Activated CD4-positive, alpha-beta T cell treated with anti-CD3 and anti-CD28 coated beads, Interleukin-2, amount 10 ng/mL, durations not matched to agents 24 days and 14 days (primary cell): ENCODE measurements at places on chromosomes 3 and 15. TPM values are rescaled to one million over a fixed set of nuclear protein-coding genes. Genes with fewer than 3 reads are reported as not detected.

SPG21 gene
- total RNA-seq, result 70.4 and 76.2 TPM in 2 replicates

DNAH1 gene
- total RNA-seq, result 9.9 and 10.6 TPM in 2 replicates

EXD1 gene
- not detected in 2 replicates for total RNA-seq

DNA sequence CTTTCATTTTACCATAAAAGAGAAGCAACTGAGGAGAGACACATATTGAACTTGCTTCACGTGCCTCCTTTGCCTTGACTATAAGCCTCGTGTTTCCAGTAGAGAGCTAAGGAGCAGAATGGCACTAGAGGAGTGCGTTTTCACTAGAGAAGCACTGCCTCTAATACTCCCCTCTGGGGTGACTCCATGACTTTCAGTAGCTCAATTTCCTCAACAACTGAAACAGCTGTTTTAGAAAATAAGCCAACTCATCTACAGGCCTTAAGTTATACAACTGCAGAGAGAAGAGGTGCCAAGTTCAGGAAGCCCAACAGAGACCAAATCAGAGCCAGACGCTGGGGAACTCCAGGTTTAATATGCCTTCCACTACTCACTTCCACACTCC is 1.9 kb downstream of the UBP1 start:
- DNase-seq, result peak; percentile 64

GRCh38 chr3:131421957-131422498 is 40.5 kb downstream of the NUDT16 start:
- DNase-seq, result no peak

DNA sequence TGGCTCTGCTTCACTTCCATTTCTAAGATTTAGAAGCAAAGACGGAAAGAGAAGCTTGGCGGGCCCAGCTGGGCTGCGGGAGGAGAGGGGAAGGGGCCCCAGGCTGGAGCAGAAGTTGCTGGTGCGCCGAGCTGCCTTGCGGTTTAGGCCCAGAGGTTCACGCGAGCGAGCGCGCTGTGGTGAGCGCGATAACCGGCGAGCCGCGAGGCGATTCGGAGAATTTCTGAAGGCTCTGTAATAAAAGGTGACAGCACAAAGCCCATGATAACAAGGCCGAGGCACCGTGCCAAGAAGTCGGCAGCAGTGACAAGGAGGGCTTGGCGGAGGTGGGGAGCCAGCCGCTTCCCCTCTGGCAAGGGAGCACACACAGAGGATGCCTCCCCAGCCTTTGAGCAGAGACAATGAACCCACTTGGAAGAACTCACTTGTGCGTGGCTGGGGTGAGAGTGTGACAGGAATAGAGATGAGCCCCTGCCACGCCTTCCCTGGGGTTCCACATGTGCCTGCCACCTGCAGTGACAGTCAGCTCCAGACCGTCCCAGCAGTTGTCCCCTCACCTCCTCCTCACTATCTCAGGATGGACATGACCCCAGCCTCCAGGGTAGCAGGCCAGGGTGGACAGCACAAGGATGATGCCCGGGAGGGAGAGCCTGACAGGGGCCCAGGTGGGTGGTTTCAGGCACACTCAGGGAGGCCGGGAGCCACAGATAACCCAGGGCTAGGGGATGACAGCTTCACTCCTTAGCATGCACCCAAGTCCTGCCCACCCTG is 315.2 kb downstream of the UACA start:
- peak; percentile 77 for DNase-seq

DNA sequence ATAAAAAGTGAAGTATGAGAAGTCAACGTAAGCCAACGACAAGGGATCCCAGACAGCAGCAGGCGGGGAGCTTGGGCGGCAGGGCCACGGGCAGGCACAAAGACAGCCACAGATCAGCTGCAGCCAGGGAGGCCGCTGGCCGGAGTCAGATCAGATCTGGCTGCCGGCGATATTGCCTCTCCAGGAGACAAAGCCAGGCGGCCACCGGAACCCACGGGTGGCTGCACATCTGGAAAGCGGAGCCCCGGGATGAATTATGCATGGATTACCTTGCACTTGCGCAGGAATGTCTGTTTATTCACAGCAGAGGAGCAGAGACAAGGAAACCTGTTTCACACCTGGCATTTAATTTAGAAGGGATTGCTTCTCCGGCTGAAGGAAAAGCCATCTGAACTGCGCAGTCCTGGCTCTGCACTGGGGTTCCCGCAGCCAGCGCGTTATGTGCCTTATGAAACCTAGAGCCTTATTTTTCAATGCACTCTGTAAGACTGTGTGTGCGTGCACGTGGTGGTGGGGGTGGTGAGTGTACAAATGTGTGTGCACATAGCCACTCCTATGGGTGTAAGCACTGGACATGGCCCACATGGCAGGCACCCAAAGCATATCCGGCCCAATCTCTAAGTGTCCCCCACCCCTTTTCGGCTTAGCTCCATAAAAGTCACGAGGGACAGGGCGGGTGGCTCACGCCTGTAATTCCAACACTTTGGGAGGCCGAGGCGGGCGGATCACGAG is 427.8 kb upstream of the MCTP2 start:
- DNase-seq, result no peak

DNA sequence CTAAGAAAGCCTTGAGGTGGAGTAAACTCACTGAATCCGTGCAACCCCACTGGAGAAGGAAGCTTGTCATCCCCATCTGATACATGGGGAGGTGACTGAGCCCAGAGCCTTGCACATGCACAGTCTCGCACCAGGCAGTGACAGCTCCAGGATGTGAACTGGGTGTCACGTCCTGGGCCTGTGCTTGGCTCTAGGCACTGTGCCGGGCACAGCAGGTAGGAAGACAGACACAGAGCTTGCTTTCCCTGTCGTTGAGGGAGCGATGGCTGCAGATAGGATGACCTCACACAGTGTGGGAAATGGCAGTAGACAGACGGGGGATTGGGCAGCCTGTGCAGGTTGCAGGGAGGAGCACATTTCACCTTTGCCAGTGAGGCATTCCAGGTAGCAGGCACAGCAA is 12.2 kb upstream of the ATP2B2 start:
- DNase-seq, result no peak

DNA sequence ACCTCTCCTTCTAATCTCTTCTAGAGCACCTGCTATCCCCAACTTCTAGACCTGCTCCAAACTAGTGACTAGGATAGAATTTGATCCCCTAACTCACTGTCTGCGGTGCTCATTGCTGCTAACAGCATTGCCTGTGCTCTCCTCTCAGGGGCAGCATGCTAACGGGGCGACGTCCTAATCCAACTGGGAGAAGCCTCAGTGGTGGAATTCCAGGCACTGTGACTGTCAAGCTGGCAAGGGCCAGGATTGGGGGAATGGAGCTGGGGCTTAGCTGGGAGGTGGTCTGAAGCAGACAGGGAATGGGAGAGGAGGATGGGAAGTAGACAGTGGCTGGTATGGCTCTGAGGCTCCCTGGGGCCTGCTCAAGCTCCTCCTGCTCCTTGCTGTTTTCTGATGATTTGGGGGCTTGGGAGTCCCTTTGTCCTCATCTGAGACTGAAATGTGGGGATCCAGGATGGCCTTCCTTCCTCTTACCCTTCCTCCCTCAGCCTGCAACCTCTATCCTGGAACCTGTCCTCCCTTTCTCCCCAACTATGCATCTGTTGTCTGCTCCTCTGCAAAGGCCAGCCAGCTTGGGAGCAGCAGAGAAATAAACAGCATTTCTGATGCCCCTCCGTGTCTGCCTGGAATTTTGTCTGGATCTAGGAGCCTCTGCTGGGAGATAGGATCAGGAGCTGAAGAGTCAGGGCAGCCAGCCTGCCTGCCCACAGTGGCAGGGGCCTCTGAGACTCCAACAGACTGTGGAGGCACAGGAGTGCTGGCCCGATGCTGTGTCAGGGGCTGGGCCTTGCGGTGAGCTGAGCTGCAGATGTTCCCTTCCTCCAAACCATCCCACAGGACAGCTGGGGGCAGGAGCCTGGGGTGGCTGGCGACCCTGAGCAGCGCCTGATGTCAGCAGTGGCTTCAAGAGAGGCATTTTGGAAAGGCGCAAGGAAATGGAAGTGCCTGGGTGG is 3.0 kb downstream of the ISLR start:
- no peak for DNase-seq

GOLGA6B gene
- not detected in 2 replicates for total RNA-seq

GRCh38 chr15:77870195-77871065 is 207.1 kb downstream of the TBC1D2B start:
- DNase-seq, result peak; percentile 83

- DNase-seq, result no peak
Measured at GRCh38 chr3:59653405-59654122, 603.7 kb upstream of the CFAP20DC start.

CD96 gene
- 50.5 and 60.5 TPM in 2 replicates for total RNA-seq

TIPIN gene
- total RNA-seq, result 56.2 and 60.0 TPM in 2 replicates

GRCh38 chr3:197372047-197372661 is 73.7 kb upstream of the DLG1 start:
- DNase-seq, result no peak

GRCh38 chr3:191795196-191795595 is 334.2 kb downstream of the PYDC2 start:
- no peak for DNase-seq

DUOX1 gene
- 0.02 and 0.14 TPM in 2 replicates for total RNA-seq

GOLGA6D gene
- not detected in 2 replicates for total RNA-seq

- DNase-seq, result no peak
Measured at GRCh38 chr3:53694046-53694445, 152.2 kb downstream of the CHDH start.

DNA sequence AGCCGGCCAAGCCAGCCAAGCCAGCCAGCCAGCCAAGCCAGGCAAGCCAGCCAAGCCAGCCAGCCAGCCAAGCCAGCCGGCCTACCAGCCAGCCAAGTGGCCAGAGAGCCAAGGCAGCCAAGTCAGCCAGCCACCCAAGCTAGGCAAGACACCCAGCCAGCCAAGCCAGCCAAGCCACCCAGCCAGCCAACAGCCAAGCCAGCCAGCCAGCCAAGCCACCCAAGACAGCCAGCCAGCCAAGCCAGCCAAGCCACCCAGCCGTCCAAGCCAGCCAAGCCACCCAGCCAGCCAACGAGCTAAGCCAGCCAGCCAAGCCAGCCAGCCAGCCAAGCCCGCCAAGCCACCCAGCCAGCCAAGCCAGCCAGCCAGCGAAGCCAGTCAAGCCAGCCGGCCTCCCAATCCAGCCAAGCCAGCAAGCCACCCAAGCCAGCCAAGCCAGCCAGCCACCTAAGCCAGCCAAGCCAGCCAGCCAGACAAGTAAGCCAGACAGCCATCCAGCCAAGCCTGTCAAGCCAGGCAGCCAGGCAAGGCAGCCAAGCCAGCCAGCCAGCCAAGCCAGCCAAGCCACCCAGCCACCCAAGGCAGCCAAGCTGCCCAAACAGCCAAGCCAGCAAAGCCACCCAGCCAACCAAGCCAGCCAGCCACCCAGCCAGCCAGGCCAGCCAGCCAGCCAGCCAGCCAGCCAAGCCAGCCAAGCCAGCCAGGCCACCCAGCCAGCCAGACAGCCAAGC is 200.5 kb downstream of the GOLGA6L6 start:
- peak; percentile 73 for DNase-seq

DNA sequence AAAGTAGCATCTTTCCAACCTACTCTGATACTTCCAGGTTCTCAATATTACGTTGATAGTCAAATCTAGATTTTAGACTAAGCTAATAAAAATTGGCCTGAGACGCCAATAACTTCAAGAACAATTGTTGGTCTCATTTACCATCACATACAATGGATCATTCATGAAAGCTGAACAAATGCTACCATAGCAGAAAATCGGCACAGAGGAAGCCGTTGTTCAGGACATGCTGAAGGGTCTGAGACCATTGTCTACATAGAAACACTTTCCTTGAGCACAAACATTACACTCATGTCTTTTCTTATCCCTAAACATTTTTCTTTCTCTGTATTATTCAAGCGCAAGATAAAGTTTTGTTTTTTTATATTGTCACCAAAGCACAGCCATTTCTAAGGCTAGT is 37.2 kb upstream of the FHIT start:
- no peak for DNase-seq

DNA sequence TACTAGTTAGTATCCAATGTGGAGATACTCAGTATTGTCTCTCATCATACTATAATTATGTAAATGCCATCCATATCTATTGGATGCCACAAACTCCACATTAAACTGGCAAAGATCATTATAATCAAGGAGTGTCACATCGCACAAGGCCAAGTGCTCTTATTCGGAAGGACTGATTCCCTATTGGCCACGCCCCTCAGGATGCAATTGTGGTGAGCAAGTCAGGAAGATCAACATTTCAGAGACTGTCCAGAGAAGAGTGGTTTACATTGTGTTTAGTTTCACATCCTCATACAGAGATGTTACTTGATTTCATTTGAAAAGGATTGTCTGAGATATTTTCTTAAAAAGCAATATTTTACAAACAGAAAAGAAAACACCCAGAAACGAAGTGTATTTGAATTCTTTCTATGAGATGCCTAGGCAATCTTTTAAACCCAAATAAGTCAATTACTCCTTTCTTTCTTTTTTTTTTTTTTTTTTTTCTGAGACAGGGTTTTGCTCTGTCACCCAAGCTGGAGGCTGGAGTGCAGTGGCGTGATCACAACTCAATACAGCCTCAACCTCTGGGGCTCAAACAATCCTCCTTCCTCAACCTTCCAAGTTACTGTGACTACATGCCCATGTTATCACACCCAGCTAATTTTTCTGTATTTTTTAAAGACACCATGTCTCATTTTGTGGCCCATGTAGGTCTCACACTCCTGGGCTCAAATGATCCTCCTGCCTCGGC is 369.1 kb downstream of the RBMS3 start:
- DNase-seq, result no peak

DNA sequence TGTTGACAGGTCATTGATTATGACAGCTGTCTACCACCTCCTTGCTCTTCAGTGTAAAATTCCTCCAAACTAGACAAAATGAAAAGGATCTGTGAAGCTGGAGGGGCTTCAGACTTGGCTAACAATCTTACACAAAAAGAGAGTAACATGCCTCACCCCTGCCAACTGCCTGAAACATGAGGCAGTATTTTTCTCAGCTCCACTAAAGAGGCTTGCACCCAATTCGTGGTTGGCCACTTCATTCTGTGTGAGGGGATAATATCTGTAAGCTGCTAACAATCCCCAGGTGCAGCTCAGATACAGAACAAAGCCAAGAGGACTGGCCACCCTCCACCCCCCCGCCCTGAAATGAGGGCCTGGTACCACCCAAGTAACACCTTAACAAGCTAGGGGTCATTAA is 2.8 kb downstream of the MB21D2 start:
- no peak for DNase-seq

MYH15 gene
- total RNA-seq, result 0.12 TPM in 1 of 2 replicates, not detected in the other

COPG1 gene
- 142 and 164 TPM in 2 replicates for total RNA-seq

GPR27 gene
- total RNA-seq, result 1.0 and 1.4 TPM in 2 replicates

ANKDD1A gene
- total RNA-seq, result 1.4 and 1.8 TPM in 2 replicates

SLC51A gene
- total RNA-seq, result not detected in 2 replicates

JMJD7 gene
- total RNA-seq, result 18.3 and 20.1 TPM in 2 replicates

- DNase-seq, result no peak
Measured at GRCh38 chr3:133588784-133589465, 15.4 kb downstream of the CDV3 start.

GRCh38 chr3:136862617-136863322 is 762 bp downstream of the NCK1 start:
- DNase-seq, result peak; percentile 84

EPB42 gene
- not detected in 2 replicates for total RNA-seq
